Stimulated activated CD8-positive, alpha-beta memory T cell treated with anti-CD3 and anti-CD28 coated beads, Interleukin-4, amount 100 ng/mL, for 24 hours (primary cell): ENCODE measurements at places on chromosomes 2 and 18.

DNA sequence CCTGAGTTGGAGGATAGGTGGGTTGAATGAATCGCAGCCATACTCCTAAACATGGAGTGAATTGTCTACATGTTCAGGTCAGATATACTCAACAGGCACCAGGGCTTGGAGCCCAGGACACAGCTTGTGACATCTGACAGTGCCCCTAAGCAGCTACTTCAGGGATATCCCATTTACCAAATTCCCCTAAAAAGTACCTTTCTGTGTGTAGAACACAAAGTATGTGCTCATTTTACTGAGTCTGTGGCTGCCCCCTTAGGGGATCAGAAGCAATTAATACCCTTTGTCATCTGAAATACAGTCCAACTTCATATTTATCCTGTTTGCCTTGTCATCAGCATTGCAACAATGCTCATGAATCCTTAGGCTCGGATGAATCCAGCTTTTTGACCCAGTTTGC, 20.8 kb downstream of the TNFRSF11A start:
- DNase-seq = no peak

GRCh38 chr2:232280341-232280740, 98.2 kb upstream of the ALPP start:
- DNase-seq = no peak

- DNase-seq = no peak
These were observed 81.0 kb downstream of the SPRED2 start for GRCh38 chr2:65351234-65351947.

GRCh38 chr2:100548771-100549170, 14.0 kb upstream of the PDCL3 start:
- DNase-seq = no peak
